Progenitor cell of endocrine pancreas (in vitro differentiated cells): ENCODE measurements at places on chromosomes 1 and 21.

GRCh38 chr1:61457526-61458040, 267.4 kb downstream of the TM2D1 start:
- DNase-seq, result no peak

- DNase-seq, result no peak
These were observed 18.0 kb upstream of the ADARB1 start for GRCh38 chr21:45056296-45056904.

DNA sequence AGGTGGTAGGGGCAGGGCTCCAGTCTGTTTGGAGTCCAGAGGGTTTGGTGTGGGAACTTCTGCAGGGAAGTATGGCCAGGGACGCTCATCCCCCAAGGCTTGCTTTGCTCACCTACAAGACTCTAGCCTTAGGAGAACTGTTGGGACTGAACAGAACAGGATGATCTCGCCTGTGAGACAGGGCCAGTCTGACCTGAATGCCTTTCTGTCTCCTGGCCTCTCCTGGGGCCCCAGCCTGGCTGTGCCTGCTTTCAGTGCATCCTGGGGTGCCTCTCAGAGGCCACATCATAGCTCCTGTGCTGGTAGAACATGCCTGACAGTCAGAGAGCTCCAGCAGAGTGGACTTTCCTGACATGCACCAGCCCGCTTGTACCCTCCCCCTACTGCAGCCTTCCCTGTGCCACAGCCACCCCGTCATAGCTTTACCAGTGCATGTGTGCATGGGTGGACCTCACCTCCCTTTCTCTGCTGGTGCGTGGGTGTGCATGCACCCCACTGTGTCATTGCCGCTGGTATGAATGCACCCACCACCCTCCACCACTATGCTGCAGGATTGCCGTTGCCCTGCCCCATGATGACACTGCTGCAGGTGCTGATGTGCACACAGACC, 165.8 kb downstream of the GIPC2 start:
- no peak for DNase-seq

DNA sequence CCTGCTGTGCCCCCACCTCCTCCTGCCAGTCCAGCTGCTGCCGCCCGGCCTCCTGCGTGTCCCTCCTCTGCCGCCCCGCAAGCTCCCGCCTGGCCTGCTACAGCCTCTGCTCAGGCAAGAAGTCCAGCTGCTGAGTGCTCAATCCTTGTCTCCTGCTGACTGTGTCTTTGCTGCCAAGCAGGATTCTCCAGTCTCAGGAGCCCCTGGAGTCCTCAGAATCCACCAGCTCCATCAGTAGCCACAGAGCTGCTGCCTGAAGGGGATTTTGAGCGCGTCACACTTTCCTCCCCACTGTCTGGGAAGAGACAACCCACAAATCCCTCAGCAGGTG, 973 bp downstream of the KRTAP10-11 start:
- DNase-seq, result no peak

- no peak for DNase-seq
These were observed 333.4 kb upstream of the ADGRL2 start for GRCh38 chr1:81467383-81467782.

GRCh38 chr1:75723989-75724471, 479 bp upstream of the ACADM start:
- peak; percentile 62 for DNase-seq

- DNase-seq, result no peak
These were observed 5.2 kb downstream of the NCF2 start for GRCh38 chr1:183585038-183585437.

- no peak for DNase-seq
These were observed 28.5 kb downstream of the KNCN start for GRCh38 chr1:46522969-46523320.

- peak; percentile 93 for DNase-seq
These were observed at the start of gene IPO9 for GRCh38 chr1:201828820-201829774. TSS of gene IPO9 (plus strand) at chr1:201829157. CDS start at chr1:201829210, 53 bp downstream.

GRCh38 chr21:45528028-45528705, 14.1 kb downstream of the SLC19A1 start:
- no peak for DNase-seq

DNA sequence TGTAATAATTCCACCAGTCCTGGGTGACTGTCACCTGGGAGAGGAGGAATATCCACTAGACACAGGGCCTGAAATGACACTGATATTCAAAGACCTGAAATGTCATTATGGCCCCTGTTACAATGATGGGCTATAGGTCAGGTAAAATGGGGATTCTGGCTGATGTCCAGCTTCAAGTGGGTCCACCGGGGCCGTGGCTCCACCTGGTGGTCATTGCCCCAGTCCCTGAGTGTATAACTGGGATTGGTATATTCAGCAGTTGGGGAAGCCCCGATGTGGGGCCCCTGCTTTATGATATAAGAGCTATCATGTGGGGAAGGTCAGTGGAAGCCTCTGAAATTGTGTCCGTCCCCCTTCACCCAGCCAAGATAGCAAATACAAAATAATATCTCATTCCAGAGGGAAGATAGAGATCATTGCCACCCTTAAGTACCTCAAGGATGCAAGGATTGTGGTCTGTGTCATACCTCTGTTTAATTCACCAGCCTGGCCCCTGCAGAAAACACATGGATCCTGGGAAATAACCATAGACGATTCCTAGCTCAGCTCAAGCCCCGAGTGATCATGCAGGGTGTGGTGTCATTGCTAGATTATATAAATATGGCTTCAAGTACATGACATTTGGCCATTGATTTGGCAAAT, 19.4 kb downstream of the PLEKHO1 start:
- DNase-seq, result peak; percentile 67

DNA sequence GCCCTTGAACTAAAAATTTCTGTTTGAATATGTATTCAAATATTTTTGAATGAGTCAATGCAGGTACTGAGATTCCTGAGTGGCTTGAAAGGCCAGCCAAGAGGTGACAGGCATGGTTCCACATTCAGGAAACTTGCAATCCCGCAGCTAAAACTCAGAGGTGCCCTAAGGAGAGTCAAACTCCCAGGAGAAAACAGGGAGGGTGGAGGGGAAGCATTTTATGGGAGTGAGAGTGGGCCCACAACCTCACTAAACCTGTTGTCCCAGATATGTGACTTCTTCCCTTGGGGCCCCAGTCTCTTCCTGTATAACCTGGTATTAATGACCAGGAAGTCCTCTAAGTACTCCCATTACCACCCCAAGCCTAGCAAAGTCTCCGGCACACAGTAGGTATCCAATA, 189.6 kb downstream of the PLPP3 start:
- DNase-seq, result no peak

GRCh38 chr1:185408700-185409270, 91.7 kb upstream of the IVNS1ABP start:
- DNase-seq, result no peak

GRCh38 chr1:167683641-167684502, 37.9 kb upstream of the MPZL1 start:
- DNase-seq, result no peak

DNA sequence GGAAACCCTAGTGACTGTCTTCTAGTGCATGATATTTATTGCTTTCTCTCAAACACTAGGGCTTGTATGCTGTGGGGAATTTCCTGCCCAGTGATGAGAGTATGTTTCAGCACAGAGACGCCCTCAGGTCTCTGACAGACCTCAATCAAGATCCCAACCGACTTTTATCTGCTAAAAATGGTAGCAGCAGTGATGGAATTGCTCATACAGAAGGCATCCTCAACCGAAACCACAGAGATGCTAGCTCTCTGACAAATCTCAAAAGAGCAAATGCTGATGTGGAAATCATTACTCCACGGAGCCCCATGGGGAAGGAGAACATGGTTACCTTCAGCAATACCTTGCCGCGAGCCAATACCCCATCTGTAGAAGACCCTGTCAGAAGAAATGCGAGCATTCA, 41.3 kb downstream of the PLPPR4 start:
- no peak for DNase-seq

DNA sequence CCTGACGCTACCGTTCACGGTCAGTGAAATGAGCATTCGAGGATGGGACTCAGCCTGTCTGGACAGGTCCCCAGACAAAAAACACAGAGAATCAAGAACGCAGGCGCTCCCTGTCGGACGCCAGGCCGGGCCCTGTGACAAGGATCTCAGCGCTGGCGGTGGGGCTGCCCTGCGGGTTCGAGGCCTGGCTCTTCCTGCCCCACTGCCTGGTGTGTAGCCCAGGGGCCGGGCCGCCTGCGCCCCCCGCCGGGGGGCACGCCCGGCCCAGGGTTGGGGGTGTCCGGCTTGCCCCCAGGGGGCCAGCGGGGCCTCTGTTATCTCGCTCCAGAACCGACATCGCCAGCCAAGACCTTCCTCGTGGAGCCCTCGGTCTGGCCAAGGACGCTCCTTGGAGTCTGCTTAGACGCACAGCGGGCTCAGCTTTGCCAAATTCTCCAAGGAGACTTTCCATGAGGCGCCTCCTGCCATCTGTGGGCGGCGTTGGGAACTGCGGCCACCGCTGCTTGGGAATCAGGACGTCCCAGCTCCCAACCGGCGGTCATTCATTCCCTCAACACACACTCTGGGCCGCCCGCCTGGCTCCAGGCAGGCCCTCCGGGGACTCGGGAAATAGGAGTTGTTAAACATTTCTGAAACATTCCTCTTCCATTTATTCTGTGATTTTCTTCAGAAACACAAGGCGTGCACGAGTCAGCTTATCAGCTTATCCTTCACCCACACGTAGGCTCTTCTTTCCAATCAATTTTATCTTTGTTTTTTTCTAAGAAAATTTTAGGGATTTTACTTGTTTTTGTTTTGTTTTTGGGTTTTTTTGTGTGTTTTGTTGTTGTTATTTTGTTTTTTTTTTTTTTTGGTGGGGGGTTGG, 11.3 kb upstream of the RIPK4 start:
- DNase-seq, result peak; percentile 77

DNA sequence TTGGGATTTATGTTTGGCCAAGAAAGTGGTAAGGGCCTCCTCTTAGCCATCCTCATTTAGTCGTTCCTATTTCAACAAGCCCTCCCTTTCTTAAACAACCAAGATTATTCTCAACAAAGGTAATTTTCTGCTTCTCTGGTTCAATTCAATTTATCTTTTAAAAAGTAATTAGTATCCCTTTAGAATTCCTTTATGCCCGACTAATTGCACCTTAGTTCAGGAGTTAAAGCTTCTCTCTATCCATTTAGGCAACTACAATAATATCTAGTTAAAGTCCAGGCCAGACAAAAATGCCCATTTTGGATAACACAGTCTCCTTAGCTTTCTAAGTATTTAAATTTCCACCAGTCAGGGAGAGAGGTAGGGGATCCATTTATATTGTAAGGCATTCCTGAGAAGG, 136.7 kb upstream of the MAGI3 start:
- no peak for DNase-seq

- DNase-seq, result no peak
These were observed 3.5 kb downstream of the CD244 start for GRCh38 chr1:160859166-160859565.
